ENCODE measurements at places on chromosomes 13 and 19. TPM values are rescaled to one million over a fixed set of nuclear protein-coding genes. Genes with fewer than 3 reads are reported as not detected.
A peak's percentile ranks its signal among the peaks of the same experiment; 100 is the strongest.

DNA sequence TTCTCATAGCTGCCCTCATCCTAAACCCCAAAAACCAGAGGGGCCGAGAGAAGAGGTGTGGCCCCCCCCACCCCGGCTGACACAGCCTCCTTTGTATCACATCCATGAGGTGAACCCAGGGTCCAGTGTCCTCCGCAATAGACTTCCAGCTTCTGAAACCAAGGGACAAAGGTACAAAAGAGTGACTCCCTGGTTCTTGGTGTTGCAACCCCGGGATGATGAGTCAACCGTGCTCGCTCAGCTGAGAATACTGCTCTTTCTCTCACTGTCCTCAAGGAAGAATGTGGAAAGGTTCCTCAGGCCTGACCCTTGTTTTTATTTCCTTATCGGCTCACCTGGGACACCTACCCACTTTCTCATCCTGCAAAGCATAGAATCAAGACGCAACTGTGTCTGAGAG, 5.5 kb downstream of the SLC15A1 start:
- no peak for DNase-seq

DNA sequence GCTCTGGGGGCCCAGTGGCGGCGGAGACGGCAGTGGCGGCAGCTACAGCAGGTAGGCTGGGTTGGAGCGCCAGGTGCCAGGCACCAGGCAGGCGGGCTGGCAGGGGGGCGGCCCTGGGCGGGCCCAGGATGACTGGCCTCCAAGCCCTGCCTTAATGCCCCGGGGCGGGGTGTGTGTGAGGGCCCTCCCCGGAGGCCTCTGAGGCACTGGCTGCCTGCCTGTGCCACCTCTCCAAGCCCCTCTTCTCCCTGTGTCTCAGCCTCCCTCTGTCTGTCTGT, at the start of gene KLK11:
TSS of gene KLK11 (minus strand) at position 63 of the 278 bp plus-strand sequence. CDS start 985 bp downstream, outside the sequence.
- DNase-seq: no peak

DNA sequence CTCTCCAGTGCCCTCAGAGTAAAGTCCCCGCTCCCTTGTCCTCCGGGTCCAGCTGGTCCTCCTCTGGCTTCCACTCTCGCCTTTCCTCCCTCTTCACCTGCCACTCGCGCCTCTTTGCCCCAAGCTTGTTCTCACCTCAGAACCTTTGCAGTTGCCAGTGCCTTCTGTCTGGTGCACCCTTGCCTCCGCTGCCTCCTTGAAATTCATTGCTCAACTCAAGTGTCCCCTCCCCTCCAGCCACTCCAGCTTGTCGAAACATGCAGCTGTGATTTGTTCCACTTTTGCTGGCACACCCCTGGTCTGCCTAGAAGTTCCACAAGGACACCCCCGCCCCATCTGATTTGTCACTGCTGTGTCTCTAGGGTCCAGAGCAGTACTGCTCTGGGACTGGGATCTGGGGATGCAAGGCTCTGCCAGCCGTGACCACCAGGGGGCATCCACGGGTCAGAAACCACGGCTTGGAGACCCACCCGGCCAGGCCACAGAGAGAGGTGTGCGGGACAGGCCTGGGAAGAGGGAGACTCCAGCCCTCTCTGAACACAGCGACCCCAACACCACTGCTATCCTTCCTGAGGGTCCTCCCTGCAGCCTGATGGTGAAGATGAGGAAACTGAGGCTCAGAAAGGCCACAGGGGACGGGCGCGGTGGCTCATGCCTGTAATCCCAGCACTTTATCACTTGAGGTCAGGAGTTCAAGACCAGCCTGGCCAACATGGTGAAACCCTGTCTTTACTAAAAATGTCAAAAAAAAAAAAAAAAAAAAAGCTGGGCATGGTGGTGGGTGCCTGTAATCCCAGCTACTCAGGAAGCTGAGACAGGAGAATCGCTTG, 49.9 kb downstream of the AP1M1 start:
- DNase-seq: peak; percentile 96

GRCh38 chr13:78658630-78659449, at the start of gene OBI1:
Gene OBI1, minus strand, starts transcription at chr13:78659155. Its CDS starts 35 bp downstream, at chr13:78659120.
- DNase-seq: peak; percentile 98

DNA sequence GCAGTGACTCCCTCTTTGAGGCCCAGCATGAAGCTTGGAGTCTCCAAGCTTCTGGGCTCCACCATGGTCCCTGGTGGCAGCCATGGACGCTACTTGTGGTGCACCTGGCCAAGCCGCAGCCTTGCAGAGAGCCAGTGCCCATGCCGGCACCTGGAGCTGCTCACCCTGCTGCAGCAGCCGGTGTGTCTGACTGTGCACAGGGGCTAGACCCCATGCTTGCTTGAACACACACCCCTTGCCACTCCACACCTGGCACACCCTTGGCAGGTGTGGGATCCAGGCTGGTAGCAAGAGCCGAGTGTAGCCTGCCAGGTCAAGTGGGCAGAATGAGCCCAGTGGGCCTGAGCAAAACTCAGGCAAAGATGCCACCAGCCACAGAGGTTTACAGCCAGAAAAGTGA, 18.6 kb upstream of the MLLT1 start:
- peak; percentile 49 for DNase-seq

- no peak for DNase-seq
These were observed 5.0 kb upstream of the CDX2 start for GRCh38 chr13:27973961-27974662.

DNA sequence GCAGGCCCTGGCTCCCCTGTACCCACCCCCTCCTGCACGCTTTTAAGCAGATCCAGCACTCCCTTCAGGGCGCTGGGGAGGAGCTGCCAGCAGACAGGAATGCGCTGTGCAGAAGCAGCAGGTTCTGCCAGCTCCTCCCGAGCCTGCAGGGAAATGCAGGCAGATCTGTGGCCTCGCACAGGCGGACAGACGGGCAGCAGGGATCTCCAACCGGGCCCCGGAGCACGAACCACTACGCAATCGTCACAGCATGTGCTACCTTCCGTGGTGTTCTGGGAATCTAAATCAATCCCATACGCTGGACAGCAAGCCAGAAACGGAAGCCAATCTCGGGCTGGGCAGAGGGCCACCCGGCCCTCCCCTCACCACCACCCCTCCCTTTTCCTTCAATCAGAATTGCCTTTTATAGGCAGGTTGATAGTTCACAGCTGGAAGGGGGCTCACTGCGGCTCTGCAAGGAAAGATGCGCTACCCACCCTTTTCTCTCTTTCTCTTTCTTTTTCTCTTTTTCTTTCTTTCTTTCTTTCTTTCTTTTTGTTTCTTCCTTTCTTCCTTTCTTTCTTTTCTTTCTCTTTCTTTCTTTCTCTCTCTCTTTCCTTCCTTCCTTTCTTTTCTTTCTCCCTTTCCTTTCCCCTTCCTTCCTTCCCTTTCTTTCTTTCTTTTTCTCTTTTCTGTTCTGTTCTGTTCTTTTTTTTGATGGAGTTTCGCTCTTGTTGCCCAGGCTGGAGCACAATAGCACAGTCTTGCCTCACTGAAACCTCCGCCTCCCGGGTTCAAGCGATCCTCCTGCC, 99.9 kb downstream of the GNG7 start:
- DNase-seq: peak; percentile 76

DNA sequence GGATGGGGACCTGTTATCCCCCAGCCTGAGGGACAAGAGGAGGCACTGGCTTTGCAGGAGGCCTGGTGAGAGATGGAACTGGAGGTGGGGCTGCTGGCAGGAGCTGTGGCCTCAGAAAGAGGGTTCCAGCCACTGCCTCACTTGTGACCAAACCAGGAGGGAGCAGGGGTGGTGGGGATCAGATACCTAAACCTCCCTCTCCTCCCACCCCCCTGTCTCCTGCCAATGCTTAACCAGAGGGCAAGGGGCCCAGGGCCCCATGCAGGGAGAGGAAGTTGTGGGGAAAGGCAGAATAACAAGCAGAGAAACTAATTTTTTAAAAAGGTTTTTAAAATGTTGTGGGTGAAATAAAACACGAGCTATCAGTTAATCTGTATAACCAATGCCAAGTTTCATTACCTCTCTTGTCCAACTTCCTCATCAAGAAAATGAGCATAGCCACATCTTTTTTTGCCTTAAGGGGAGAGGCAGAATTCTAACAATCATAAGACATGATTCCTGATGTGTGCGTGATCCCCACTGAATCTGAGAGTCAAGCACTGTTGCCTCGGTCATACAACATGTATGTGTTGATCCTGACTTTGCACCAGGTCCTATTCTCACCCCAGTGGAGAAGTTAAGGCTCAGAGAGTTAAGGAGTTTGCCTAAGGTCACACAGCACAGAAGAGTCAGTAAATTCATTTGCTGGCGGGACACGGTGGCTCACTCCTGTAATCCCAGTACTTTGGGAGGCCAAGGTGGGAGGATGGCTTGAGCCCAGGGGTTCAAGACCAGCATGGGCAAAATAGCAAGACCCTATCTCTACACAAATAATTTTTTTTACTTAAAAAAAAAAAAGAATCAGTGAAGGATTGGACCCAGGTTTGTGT, 12.9 kb downstream of the FXYD5 start:
- no peak for DNase-seq

- DNase-seq: no peak
These were observed 32.7 kb upstream of the OR1M1 start for GRCh38 chr19:9054207-9054606.

DNA sequence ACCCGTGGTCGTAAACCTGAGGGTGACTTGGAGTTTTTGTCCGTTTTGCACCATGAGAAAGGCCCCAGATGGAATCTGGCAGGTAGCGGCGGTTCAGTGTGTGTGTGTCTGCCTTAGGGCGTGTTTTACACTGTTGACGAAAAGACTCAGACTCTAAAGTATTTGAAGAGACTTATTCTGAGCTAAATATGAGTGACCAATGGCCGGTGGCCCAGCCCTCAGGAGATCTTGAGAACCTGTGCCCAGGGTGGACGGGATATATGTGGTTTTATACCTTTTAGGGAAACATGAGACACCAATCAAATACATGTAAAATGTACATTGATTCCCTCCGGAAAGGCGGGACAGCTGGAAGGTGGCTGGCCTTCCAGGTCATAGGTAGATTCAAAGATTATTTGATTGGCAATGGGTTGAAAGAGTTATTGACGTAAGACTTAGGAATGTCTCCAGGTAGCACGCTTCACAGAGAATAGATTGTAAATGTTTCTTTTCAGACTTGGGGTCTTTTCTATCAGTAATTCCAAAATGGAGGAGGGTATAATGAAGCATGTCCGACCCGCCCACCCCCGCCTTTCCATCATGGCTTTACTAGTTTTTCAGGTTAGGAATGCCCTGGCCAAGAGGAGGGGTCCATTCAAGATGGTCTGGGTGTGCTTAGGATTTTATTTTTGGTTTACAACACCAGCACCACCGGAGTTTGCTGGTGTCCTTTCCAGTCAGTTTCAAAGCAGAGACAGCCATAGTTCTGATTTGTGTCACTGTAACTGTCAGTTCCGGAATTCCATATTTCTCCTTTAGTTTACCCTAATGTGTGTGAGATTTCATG, 1.0 kb upstream of the ZNF529 start:
- DNase-seq: no peak

DNA sequence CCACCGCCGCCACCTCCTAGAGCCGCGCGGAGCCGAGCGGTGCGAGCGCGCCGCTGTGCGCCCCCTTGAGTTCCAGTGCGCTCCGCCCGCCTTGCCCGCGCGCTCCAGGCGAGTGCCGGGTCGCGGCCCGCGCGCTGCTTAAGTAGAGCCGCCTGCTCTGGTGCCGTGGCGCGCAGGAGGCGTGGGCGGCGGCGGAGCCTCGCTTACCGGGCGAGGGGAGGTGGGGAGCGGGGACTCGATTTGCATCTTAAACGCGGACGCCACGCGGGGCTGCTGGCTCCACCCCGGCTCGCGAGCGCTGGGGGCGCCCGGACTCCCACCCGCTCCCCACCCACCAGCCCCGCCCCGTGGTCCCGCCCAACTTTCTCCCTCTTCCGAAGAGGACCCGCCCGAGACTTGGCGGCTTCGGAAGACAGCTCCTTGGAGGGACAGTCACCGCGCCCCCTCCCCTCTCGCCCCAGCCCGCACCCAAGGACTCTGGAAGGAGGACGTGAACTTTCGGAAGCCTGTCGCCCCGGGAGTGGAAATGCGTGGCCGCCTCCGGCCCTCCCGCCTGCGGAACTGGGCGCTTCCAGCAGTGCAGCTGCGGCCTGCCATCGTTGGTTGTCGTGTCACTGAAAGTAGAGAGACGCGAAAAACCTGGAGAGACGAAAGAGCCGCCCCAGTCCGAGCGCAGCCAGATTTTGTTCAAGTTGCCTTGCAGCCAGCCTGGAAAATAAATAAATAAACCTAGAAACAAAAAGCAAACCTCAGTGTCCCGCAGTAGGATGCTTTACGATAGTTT, at the start of gene KCTD12:
TSS of gene KCTD12 (minus strand) at position 114 of the 784 bp plus-strand sequence. CDS start 257 bp downstream, outside the sequence.
- DNase-seq: peak; percentile 96

DNA sequence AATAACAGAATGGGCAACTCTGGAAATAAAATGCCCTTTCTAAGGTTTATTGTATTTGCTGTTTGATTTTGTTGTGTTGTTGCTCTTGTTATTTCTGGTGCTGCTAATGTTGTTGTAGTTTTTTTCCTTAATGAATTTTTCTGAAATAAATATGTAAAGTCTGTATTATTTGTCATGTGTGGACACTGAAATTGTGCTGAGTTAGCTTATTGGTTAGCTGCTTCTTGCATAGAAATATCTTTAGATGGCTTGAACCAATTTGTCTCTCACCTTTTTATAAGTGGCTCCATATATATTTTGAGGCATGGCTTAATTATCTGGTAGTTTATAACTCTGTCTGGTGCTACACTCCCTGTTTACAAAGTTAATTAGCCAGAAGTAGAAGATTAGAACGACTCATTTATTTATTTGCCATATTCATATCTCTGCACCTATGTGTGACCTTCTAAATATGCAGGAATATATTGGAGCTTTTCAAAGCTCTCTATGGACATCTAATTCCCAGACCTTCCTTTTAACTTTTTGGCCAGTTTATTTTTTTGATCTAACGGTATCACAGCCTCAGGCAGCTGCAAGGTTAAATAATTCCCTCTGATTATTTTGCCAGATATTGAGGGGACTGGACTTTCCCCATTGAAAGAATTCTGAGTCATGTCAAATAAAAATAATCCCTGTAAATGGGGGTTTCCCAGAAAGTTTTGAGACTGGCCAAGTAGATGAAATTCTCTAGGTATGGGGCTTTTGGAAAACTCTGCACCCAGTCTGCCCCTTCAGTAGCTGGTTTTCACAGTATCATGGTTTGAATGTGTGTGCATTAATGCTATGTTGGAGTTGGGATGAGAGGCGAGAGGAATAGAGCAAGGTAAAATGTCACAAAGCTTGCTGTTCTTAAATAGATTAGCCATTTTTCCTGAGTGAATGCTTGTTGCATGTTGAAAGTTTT, 1331.7 kb upstream of the MIR17HG start:
- DNase-seq: no peak

GRCh38 chr13:48944221-48944620, 31.5 kb upstream of the FNDC3A start:
- DNase-seq: no peak

PLPPR2 gene
- polyA plus RNA-seq: 8.5 TPM

OR4F17 gene
- not detected for polyA plus RNA-seq

ZNF888 gene
- 2.6 TPM for polyA plus RNA-seq

LAIR2 gene
- polyA plus RNA-seq: 3.5 TPM

SIGLEC9 gene
- polyA plus RNA-seq: 4.6 TPM

ZNF613 gene
- polyA plus RNA-seq: 3.2 TPM

INSR gene
- 20.7 TPM for polyA plus RNA-seq
